ENCODE measurements at places on chromosomes 16 and 17.

DNA sequence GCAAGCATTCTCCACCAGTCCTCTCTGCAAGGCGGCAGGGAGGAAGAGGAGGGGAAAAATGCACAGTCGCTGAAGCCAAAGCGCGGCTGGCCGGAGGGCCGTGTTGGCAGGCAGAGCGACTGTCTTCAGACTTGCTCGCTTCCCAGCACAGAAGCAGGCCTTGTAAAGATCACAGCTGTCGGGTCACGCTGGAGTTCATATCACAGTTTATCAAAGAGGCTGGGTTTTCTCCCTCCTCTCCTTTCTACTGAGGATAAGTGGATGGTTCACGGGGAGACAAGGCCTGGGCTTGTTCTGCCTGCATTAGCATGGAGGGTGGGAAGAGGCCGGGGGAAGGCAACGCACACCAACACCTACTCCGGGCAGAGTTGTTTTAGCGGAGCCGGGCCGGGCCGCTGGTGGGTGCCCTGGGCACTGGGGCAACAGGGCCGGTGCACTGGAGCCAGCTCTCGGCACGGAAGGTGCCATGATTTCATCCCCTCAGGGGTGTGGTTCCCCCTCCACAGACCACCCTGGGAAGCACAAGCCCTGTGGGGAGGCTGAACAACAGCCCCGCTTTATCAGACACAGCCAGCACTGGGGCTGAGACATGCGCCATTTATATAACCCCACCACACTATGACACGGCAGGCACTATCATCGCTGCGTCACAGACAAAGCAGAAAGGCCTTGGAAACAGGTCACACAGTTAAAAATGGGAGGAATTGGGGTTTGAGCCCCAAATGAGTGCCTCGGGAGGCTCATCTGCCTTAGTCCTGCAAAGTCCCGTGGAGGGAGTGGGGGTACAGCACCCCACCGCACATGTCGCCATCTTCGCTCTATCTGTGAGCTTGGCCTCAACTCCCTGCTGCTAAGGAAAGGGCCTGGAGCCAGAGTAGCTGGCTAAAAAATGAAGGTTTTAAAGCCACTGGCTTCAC, 40.3 kb upstream of the MTSS2 start:
- DNase-seq: no peak

- DNase-seq: no peak
Observed at GRCh38 chr17:43171586-43172487, 823 bp downstream of the NBR1 start.

- no peak for DNase-seq
Observed at GRCh38 chr17:31320241-31320640, 1.2 kb downstream of the EVI2A start.

DNA sequence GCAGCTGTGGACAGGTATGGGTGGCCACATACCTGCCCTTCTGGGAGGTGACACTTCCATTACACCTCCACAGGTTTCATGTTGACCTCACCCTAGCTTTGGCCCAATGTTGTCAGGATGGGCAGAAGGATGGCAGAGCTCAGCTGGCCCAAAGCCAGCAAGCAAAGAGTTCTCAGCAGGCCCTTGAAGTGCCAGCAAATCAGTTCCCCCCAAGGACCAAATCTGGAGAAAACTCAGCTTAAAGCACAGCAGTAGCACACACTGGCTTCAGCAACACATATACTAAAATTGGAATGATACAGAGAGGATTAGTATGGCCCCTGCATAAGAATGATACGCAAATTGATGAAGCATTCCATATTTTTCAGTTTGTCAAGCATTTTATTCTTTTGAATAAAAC, 13.4 kb downstream of the ARL4D start:
- DNase-seq: no peak

DNA sequence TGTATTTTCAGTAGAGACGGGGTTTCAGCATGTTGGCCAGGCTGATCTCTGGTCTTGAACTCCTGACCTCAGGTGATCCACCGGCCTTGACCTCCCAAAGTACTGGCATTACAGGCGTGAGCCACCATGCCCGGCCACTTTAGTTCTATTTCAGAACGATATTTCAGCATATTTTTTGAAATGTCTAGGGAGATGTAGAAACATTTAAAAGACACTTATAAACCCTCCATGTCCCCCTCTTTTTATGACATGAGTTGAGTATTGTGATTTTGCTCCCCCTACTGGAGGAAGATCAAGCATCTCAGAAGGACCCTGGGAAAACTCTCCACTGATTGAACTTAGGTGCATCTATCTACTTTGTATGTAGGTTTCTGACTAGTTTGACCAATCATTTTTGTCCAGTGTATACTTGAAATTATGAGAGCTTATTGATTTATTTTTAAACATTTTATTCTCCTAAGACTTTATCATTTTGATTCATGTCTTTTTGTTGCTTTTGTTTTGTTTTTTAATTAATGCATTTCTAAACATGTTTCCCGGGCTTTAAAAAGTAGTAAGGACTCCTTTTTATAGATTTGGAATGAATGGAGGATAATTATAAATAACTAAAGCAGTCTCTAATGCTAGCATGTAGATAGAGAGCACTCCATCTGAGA, 105.1 kb downstream of the CHD9 start:
- DNase-seq: no peak

GRCh38 chr16:81634380-81635062, 144.6 kb upstream of the PLCG2 start:
- no peak for DNase-seq

DNA sequence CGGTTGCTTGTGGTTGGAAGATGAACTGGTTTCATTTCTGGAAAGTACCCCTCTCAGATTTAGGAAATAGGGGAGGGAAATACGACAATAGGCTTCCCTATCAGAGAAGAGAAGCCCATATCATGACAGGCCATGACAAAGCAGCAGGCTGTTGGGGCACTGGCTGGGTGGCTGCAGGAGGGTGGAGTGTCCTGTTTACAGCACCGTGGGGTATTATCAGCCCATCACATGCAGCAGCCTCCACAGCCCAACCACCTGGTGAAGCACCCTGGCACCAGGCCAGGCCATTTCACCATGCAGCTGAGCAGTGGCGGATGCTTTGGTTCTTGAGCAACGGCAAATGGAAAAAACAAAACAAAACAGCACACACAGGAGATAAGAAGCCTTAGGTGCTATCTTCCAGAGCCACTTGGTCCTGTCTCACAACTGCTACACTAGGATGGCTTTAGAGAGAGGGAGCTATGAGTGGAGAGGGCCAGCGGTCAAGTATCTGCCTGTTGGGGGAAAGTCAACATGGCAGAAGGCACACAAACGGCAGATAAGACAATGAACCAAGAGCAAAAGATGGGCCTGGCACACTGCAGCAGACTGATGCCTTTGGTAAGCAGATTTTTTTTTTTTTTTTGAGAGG, 24.2 kb downstream of the FAM117A start:
- peak; percentile 95 for DNase-seq

GRCh38 chr17:8266648-8267479, 17.8 kb downstream of the PFAS start:
- DNase-seq: no peak

- DNase-seq: no peak
Observed at GRCh38 chr17:34254146-34254545, 939 bp upstream of the CCL2 start.

DNA sequence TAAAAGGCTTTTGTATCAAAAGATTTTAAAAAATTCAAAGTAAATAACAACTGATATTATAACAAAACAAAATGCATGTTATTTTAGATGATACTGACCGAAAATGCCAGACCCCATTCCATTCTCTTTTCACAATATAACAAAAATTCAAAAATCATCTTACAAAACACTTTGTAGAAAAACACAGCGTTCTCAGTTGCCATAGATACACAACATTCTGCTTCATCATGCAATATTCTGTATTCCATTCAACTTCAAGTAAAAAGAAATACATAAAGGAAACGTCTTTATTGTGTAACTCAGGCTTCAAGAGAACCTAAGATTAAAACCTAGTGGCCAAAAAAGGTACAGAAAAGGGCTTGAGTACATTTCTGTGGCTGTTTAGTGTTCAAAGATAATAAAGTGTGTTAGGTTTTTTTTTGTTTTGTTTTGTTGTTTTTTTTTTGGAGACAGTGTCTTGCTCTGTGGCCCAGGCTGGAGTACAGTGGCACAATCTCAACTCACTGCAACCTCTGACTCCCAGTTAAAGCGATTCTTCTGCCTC, 250.5 kb downstream of the CEP112 start:
- DNase-seq: no peak

DNA sequence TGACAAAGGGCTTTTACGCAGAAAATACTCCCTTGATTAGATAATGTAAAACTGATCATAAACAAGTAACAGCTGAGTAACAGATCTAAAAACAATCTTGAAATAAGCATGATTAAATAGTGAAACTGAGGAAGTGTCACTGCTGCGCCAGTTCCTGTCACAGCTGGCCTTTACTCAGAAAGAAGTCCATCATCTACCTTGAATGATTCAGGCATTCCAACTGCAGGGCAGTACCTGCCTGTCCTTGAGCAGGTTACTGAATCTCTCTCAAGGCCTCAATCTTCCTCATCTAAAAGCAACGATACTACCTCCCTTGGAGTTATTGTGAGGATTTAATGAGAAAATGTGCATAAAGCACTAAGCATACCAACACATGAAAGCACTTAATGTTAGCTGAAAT, 12.7 kb downstream of the PHLPP2 start:
- DNase-seq: no peak

DNA sequence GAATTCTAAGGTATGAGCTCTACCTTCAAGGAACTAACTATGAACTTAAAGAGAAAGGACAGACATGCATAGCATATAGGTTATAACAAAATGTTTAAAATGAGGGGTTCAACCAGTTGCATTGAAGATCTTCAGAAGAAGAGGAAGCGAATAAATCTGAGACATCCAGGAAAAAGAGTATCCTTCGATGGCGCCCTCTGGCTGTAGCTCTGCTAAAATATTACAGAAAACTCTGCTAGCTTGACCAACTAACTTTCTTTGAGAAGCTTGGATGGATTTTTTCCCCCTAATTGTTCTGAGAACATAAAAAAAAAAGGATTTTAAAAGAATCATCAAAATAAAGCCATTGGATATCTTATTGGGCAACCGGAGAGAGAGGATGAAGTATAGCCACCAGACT, 659.9 kb upstream of the SOX9 start:
- no peak for DNase-seq

- no peak for DNase-seq
Observed at GRCh38 chr17:44309472-44309871, 1.1 kb downstream of the RUNDC3A start.

DNA sequence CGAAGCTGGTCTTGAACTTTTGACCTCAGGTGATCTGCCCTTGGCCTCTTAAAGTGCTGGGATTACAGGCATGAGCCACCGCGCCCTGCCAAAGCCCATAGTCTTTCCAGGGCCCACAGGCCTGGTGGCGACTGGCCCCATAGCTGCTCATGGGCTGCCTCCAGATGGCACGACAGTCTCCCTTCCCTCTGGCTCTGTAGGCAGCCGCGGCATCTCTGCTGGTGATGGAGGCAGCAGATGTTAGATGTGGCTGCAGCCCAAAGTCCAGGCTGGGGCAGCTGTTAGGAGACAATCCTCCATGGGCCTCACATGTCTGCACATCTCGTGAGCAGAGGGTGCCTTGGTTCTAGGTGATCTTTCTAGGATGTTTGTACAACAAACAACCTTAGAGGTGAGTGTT, 69.7 kb upstream of the DNAJA2 start:
- DNase-seq: no peak

DNA sequence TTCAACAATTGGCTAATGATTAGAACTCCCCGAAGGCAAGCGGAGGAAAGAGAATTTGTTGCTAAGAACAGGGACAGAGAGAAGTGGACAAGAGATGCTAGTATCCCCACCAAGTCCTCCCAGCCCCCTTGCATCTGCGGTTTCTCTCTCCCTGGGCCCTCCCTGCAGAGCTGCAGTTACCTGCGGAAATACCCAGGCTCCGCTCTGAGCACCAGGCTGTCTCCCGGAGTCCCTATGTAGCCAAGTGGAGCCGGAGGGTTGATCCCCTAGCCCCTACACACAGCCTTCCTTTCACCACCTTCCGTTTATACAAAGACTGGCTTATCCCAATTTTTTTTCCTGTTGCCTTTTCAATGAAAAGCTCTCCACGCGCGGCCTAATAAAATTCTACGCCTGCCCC, 834.4 kb downstream of the KCNJ2 start:
- DNase-seq: no peak

DNA sequence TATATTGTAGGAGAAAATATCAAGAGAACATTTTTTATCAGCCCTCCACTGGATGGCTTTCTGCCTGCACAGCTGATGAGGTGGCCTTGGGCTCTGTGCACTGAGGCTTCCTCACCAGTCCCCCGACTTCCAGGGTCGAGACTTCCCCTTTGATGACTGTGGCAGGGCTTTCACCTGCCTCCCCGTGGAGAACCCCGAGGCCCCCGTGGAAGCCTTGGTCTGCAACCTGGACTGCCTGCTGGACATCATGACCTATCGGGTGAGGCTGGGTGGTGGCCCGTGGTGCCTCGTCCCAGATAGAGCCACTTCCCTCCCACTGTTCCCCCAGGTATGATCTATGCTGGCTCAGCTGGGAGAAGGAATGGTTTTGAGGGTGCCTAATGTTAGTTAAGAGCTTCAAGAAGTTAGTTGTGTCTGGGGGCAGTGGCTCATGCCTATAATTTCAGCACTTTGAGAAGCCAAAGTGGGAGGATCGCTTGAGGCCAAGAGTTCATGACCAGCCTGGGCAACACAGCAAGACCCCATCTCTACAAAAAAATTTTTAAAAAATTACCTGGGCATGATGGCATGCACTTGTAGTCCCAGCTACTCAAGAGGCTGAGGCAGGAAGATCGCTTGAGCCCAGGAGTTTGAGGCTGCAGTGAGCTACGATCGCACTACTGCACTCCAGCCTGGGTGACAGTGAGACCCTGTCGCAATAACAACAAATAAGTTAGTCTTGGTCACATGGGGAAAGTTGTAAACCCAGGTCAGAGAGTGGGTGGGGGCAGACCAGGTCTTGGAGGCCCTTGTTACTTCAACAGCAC, 11.8 kb downstream of the FCSK start:
- DNase-seq: no peak

GRCh38 chr17:29583324-29584248, 5.9 kb downstream of the GIT1 start:
- DNase-seq: no peak

GRCh38 chr16:90078579-90078895, 1.4 kb upstream of the PRDM7 start:
- no peak for DNase-seq

GRCh38 chr17:14310605-14311004, 9.7 kb downstream of the HS3ST3B1 start:
- no peak for DNase-seq
